Epithelial cell of esophagus (primary cell): ENCODE measurements at places on chromosomes 7 and 10.

DNA sequence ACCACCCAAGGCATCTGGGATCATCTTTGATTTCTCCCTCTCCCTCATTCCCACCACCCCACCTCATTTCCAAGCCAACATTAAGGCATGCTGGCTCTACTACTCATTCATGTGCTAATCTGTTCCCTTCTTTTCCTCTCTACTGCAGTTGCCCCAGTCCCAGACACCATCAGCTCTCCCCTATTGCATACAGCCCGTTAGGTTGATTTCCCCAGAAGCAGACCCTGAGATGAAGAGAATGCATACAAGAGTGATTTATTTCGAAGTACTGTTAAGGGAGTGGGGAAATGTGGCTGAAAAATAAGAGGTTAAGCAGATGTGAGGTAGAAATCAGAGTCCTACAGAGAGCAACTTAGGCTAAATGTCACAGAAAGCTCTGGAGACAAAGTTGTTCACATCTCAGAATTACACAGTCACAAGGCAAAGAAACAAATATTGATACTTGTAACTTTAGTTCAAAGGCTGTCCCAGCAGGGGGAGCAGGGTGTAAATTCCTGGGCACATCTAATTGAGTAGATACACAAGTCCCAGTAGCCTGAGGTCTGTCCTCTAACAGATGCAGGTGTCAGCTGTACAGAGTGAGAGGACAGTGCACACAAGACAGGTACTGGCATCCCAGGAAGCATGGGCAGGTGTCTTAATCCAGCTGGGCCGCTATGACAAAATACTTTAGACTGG, 20.9 kb downstream of the AKR1D1 start:
- DNase-seq: peak; percentile 51

DNA sequence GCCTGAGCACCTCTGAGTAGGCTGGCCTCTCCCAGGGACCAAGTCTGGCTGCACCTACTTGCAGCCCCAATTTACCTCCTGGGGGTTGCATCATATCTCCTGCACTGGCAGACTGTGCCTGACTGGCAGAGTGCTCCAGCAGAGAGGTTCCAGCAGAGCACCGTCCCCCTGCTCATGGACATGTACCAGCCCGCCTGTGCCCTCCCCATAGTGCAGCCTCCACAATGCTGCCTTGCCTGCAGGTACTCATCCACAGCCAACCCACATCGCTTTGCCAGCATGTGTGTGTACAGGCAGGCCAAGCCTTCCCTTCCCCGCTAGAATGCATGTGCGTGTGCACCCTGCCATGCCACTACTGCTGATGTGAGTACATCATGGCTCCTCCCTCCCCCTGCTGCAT, 105.5 kb upstream of the NPSR1 start:
- peak; percentile 19 for DNase-seq

- peak; percentile 55 for DNase-seq
These were observed 14.2 kb upstream of the PDCD4 start for GRCh38 chr10:110857265-110858171.

- DNase-seq: no peak
These were observed 141.6 kb downstream of the PRKAG2 start for GRCh38 chr7:151735186-151735850.

DNA sequence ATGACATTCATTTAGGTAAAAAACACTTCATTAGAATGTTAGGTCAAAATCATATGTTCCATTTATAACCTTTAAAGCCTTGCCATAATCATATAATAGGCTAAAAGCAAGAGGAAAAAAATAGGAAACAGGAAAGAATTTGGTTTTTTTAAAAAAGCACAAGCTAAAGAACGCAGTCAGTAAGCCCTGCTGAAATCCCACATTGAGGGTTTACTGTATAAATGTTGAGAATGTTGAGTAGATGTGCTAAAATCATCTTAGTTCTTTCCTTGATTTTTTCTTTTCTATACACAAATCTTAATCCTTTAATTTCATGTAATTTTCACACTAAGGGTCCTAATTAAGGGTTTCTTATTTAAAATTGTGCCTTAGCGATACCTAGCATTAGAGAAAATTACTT, 133.0 kb downstream of the TSPAN12 start:
- no peak for DNase-seq

- peak; percentile 65 for DNase-seq
These were observed at the start of gene RP9 for GRCh38 chr7:33109005-33109757. RP9 (minus strand) TSS chr7:33109404; CDS start chr7:33109372, 32 bp downstream.
